Gastroesophageal sphincter (tissue), 4 donors: ENCODE measurements at places on chromosomes 7 and 10.

DNA sequence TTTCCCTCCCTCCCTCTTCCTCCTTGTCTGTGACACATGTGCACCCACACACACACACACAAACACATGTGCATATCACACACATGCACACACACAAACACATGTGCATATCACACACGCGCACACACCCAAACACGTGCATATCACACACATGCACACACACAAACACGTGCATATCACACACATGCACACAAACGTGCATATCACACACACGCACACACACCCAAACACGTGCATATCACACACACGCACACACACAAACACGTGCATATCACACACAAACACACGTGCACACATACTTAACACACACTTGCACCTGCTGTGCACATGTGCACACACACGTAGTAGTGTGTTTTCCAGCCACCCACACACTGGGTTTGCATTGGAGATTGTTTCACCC lies 29.4 kb upstream of the KNDC1 start:
- no peak for ATAC-seq

GRCh38 chr10:121774813-121775212 lies 153.0 kb downstream of the ATE1 start:
- ATAC-seq = no peak

DNA sequence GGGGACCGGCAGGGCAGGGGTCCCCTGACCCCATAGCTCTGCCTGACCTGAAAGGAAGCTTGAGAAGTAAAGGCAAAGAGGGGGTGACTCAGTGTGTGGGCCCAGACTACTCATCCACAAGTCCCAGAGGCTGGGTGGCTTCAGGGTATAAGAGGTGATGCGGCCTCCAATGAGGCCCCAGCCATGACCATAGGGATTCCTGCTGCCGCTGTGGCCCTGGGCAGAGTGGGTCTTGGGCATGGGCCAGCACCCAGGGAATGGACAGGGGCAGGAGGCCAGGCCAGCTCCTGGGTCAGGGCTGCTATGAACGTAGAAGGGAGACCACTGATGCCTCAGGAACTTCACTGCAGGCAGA lies 64.4 kb upstream of the EBF3 start:
- no peak for ATAC-seq

- ATAC-seq = no peak
Observed at GRCh38 chr10:75426880-75427279, 4.5 kb upstream of the LRMDA start.

DNA sequence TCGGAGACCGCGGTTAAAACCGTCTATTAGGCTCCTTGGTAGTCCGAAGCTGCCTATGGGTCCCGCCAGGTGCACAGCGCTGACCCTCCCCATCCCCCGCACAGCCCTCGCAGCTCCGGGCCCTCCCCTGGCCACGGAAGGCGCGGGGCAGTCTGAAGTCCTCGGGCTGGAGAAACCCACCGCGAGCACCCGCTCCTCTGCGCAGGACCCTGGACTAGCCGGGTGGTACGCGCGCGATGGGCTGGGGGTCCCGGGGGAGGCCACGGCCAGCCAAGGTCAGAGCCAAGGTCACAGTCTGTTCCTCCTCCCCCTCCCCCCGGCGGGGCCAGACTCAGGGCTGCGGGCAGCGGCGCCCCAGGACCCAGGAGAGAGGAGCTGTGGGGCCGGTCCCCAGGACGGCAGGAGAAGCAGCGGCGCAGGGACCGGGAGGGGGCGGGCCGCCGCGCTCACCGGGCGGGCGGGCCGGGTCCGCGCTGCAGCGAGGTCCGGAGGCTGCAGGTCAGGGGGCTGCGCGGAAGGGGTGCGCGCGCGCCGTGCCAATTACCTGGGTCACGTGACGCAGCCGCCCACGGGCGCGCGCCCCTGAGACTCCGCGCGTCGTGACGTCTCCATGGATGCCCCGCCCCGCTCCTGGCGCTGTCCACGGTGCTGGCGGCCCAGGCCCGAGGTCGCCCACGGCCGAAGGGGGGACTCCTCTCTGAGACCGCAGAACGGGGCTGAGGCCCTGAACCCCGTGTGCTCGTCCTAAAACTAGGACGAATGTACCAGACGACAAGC lies at the start of gene OGDHL:
OGDHL (minus strand) TSS at position 535 of the 777 bp plus-strand sequence. CDS start 3,731 bp downstream, outside the sequence.
- peak; percentile 52 for ATAC-seq

GRCh38 chr7:149819961-149820340 lies 18.2 kb upstream of the ZNF862 start:
- ATAC-seq = no peak

- peak; percentile 92 for ATAC-seq
Observed at GRCh38 chr7:91940572-91941341, at the start of gene AKAP9. AKAP9 (plus strand) TSS chr7:91940862; CDS start chr7:91941100, 238 bp downstream.

DNA sequence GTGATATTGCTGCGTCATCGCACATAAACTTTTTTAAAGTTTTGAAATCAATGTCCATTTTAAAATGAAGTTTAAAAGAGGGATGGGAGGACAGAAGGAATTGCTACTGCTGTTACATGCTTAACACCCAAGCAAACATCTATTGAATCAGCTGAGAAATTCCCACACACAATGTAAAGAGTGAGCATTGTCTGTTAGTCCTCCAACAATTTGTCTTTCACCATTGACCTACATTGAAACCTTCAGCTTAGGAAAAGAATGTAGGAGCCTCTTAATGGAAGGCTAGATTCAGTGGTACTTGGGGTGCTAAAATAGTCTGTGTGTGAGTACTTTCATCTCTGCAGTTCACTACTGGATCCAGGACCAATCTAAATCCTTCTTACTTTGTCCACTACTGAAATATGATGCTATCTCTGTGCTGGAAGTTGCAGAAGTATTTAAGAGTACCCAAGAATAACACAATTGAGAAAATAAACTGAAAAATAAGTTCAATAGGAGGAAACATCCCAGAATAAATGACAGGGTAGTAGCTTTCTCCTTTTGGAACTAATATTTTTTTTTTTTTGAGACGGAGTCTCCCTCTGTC lies 23.8 kb upstream of the FBXW4 start:
- ATAC-seq = no peak

GRCh38 chr10:31242902-31243301 lies 76.1 kb upstream of the ZEB1 start:
- ATAC-seq = no peak

GRCh38 chr10:128337860-128338378 lies 211.7 kb upstream of the MKI67 start:
- no peak for ATAC-seq

DNA sequence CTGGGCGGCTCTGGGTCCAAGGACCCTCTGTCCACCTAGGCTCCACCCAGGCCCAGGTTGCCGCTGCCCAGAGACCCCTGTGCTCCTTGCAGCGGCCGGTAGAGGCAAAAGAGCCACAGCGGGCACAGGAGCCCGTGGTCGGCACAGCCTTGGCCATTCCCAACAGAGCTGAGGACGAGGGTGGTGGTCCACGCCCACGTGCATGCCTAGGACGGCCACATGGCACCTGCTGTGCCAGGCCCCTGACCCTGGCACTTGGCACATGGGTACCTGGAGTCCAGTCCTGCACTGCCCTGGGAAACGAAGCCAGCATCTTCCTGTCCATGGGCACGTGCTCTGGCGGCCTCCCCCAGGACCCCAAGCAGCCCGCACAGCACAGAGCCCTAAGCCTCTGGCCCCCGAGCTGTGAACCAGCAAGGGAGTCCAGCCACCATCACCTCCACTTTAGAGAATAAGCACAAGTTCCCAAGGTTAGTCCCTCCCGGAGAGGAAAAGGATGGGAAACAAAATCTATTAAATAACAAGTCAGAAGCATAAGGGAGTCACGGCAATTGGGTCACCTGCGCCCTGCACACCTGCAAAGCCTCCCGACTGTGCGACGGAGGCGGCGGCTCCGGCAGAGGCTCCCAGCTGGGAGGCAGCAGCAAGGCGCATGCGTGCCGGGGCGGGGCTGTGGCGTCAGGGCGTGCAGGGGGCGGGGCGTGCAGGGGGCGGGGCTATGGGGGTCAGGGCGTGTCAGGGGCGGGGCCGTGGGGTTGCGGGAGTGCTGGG lies 59.1 kb downstream of the STK32C start:
- no peak for ATAC-seq

GRCh38 chr7:4612939-4613841 lies 68.9 kb upstream of the FOXK1 start:
- peak; percentile 49 for ATAC-seq

GRCh38 chr7:157465891-157466866 lies 129.4 kb downstream of the DNAJB6 start:
- ATAC-seq = no peak

GRCh38 chr10:120824881-120825309 lies 26.3 kb upstream of the WDR11 start:
- no peak for ATAC-seq

GRCh38 chr10:89363729-89364442 lies 14.0 kb upstream of the IFIT1B start:
- ATAC-seq = no peak

DNA sequence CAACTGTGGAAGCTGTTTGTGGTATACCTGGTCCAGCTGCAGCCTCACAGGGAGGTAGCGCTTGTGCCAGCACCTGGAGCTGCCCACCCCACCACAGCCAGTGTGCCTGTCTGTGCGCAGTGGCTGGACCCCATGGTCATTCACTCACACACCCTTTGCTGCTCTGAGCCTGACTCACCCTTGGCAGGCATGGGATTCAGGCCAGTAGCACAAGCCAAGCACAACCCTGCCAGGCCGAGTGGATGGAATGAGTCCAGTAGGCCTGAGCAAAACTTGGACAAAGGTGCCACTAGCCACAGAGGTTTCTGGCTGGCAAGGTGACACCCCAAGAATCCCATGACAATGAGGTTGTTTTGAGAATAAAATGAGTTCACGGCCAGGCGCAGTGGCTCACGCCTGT lies 19.0 kb downstream of the RBM48 start:
- ATAC-seq = no peak

- no peak for ATAC-seq
Observed at GRCh38 chr10:44398747-44399658, 14.1 kb upstream of the CXCL12 start.

- no peak for ATAC-seq
Observed at GRCh38 chr10:11150879-11151415, 133.3 kb downstream of the CELF2 start.

DNA sequence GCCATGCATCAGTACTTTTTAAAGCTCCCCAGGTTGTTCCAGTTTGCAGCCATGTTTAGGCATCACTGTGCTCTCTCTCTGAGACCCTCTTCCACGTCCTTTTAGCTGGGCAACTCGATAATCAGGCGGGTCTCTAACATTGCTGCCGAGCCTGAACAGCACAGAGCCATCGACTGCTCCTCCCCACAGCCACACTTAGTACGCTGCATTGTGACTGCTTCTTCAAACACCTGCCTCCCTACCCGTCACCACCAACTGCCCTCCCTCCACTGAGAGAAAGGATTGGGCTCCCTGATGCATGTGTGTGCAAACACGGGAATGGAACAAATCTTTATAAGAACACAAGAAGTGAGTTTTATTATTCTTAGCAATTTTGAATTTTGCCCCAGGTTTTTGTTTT lies 11.4 kb upstream of the TACR2 start:
- ATAC-seq = no peak

DNA sequence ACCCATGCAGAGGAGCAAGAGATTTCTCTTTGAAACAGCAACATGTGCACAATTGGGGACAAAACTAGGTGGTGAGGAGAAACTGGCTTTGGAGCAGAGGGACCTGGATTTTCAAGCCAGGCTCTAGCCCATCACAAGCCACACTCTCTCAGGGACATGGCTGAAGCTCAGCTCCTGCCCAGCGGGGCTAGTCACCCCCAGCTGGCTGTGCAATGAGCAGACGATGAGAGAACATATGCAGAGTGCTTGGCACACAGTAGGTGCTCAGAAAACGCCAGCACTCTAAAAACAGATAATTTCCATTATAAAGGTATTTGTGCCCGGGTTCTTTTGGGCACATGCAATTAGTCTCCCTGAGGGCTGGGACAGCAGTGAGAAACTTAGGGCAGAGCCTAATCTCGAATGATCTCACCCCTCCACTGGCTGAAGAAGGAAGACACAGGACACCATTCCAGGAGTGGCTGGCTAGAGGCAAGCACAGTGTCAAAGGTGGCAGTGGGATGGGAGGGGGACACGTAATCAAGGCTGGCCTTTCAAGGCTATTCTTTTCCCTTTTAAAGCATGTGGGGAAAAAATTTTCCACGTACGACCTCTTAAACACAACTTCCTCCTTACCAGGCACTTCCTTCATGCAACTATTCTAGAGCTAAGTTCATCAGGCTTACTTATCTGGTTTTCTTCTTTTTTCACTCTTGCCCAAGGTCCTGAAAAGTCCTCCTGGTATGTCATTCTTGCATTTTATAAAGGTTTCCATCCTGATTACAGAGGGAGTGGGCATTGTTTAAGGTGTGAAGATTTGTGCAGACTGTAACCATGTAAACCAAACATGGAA lies 15.1 kb downstream of the FAM53B start:
- ATAC-seq = peak; percentile 13

DNA sequence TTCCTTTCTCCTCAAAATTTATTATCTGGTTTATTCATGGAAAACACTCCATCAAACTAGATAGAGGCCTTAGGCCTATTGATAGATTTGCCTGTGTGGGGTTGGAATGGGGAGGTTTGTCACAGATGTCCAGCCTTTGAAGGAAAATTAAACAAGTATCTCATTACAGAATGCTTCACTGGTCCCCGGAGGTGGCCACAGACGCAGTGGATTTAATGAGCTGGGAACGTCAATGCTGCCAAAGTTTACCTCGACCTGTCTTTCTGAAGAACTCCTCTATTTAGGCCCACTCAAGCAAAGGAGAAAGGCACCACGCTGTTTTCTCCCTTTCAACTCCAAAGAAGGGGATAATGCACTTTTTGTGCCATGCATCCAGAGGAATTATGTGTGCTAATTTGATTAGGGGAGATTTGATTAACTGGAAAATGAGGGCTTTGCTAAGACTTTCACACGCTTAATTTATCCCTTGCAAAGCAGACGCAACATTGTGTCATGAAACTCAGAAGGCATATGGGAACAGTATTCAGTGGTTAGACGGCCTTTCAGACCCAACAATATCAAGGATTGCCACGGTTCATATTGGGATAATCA lies 558.8 kb upstream of the GALNT17 start:
- no peak for ATAC-seq

DNA sequence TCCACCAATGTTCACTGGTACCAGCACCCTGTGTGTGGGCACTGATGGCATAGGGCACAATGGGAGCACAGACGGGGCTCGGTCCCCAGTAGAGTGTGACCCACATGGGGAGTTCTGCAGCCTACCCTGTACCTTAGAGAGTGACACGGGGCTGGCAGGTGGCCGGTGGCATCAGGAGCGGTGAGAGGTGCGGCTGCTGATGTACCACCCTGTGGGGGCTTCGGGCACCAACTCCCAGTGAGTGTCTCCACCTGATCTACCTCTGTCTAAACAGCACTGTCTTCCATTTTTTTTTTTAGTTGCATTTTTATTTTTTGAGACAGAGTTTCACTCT lies 4.1 kb downstream of the JAKMIP3 start:
- no peak for ATAC-seq

DNA sequence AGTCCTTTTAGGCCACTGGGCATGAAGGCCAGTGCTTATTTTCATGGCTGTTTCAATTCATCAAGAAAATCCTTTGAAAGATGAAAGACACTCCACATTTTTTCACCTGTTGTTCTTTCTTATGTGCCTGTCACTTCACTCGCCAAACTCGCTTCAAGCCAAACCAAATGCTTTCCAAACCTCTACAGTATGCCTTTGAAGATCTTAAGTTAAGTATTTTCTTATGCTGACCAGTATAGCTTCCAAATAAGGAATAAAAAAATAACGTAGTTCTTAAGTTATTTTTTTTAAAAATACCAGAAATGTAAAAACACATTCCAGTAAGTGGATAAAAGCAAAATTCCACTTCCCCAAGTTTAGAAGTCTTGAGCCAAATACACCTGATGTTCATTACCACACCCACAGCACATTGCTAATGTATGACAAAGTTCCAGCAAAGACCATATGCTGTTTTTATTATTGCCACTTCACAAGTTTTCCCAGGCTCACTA lies 186.1 kb downstream of the MTERF1 start:
- ATAC-seq = no peak
